ENCODE measurements at places on chromosomes 3 and 15. TPM values are rescaled to one million over a fixed set of nuclear protein-coding genes. Genes with fewer than 3 reads are reported as not detected.

The TMEM43 gene
- total RNA-seq = 23.7 TPM

The CRABP1 gene
- not detected for total RNA-seq

The TEX9 gene
- 2.2 TPM for total RNA-seq

The OCA2 gene
- 0.10 TPM for total RNA-seq

The CDHR4 gene
- total RNA-seq = not detected

The FGD5 gene
- total RNA-seq = 0.10 TPM

The KBTBD13 gene
- total RNA-seq = under 0.01 TPM

The OR5K2 gene
- total RNA-seq = not detected

Data from mononuclear cell (primary cell).